ENCODE measurements at places on chromosomes 4 and X. TPM values are rescaled to one million over a fixed set of nuclear protein-coding genes. Genes with fewer than 3 reads are reported as not detected.
A peak's percentile ranks its signal among the peaks of the same experiment; 100 is the strongest.

DNA sequence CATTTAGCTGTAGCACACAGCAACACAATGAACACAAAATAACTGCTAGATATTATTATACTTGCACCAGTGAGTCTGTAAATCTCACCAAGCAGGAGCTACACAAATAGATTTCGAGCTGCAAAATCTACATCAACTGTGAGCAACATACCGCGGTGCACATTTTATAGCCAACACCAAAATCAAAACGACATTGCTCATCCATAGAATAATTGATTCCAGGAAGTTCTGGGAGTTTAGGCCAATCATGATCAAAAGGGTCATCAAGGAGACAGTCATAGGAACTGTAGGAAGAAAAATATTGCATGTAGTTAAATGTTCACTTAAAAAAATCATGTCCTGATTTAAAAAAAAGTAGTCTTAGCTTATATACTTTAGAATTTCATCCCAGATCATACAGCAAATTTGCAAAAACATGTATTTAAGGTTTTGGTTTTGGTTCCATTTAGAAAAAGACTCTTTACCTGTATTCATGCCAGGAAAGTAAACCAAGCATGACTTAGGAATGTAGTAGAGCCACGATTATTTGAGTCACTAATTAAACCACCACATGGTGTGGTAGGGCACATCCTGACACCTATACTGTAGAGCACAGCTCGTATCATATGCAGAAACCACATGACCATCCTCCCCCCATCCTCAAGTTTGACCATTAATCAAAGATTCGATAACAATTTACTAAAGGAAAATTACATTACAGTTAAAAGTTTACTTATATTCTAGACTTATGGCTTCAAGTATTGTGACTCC is 250.4 kb downstream of the ADAMTS3 start:
- DNase-seq: no peak

- no peak for DNase-seq
These were observed 2.6 kb upstream of the SPINK2 start for GRCh38 chr4:56823933-56824600.

- DNase-seq: no peak
These were observed 70.0 kb downstream of the DCHS2 start for GRCh38 chr4:154421618-154422017.

DNA sequence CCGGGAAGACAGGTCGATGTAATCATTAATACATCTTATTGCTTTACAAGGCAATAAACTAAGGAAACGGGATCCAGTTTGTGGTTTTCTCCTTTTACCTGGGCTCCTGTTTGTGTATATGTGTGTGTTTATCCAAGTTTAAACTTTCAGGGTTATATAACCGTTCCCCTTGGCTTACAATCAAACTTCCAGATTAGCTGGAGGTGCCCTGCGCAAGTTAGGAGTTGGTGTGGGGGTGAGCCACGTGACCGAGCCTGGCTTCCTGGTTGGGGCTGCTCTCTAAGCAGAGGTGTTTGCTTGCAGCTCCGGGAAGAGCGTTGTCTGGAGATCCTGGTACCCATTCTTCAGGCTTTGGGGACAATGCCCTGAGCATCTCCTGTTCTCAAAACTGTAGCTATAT is 129.2 kb downstream of the FHDC1 start:
- no peak for DNase-seq

DNA sequence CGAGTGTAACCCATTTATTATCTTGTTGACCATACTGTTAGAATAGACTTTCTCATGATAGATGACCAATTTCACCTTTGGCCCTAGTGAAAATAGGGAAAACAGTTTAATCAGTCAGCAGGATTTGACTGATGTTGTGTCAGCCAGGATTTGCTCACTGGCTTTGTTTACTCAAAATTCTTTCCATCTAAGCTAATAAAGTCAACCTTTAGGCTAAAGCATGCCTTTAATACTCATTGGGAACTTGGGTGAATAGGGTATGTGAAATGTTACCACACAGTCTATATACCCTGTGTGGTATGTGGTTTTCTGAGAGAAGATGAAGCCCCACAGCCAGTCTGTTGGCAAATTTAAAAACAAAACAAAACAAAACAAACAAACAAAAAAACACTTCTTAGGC is 18.7 kb upstream of the SPANXB1 start:
- peak; percentile 53 for DNase-seq

The NPNT gene
- 1.9 TPM for total RNA-seq

The EVC2 gene
- total RNA-seq: not detected

Measured in Panc1 (cell line).